ENCODE measurements at places on chromosomes 1 and 21.

GRCh38 chr1:175618559-175618958 lies 124.8 kb downstream of the TNR start:
- DNase-seq, result no peak

- no peak for DNase-seq
Observed at GRCh38 chr1:6245869-6246496, 2.0 kb downstream of the HES3 start.

DNA sequence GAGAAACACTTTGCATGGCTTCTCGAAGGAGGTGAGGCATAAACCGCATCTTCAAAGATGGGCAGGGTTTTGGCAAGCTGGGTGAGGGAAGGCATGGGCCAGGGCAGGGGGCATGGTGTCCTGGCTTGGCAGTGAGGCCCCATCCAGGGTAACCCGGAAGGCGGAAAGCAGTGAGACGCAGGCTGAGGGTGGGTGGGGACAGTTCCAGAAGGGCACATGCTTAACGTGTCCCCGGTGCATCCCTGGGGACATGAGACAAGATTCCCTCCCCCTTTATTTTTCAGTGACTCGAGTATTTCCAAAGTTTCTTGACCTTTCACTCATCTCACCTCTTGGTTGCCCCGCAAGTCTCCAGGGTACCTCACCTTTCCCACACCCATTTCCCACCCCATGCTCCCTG lies 122.8 kb upstream of the SLC25A33 start:
- no peak for DNase-seq

DNA sequence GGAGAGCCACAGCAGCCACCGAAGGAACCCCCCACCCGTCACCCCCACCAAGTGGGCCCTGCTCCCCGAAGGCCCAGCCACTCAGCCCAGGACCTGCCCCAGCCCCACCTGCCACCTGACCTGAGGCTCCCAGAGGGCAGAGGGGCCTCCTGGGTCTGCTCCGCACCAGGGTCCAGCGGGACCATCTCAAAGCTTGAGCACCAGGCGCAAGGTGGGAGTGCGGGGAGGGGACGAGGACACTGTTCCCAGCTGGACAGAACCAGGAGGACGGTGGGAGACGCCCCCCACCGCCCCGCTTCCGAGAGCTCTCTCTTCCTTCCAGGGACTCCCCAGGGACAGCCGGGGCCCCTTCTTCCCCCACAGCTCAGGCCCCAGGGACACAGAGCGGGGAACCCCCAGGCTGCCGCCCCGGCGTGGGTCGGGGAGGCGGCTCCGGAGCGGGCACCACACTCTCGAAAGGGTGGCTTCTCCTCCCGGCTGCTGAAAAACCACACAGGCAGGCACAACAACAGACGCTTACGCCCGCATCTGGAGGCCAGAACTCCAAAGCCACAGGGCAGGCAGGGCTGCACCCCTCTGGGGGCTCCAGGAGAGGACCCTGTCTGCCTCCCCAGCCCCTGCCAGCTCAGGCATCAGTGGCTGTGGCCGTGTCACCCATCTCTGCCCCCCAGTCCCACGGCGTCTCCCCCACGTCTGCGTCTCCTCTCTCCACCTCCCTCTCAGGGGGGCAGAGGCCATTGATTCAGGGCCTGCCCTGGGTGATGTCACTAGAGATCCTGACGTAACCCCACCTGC lies 1.9 kb upstream of the TTLL10 start:
- DNase-seq, result no peak

DNA sequence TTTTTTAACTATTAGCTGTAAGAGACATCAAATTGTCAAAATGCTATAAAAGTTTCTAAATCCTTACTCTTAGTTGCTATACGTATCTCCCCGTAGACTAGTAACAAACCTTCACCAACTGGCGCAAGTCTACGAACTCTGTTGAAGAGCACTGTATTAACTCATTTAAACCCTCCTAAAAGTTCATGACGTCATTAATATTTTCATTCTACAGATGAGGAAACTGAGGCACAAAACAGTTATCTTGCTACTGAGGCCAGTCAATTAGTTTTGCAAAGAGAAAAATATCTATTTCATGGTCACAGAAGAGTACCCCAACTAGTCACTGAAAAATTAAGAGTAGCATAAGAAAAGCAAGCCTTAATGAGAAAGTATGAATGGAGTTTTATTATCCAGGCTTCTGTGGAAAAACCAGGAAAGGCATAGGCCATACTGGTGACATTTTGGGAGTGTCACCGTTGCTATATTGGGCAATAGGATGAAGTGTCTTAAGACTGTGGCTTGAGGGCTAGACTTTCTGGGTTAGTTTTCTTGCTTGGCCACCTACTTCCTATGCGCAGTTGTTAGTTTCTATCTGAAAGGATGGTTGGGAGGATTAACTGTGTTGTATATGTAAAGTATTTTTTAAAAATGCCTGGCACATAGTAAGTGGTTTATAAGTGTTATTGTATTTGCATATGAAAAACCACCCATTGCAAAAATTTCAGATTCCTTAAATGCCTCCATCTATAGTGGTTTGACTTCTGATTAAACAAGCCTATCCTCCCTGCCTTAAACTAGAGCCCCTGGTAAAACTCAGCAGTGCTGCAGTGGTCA lies 52.4 kb upstream of the SYT14 start:
- DNase-seq, result no peak

DNA sequence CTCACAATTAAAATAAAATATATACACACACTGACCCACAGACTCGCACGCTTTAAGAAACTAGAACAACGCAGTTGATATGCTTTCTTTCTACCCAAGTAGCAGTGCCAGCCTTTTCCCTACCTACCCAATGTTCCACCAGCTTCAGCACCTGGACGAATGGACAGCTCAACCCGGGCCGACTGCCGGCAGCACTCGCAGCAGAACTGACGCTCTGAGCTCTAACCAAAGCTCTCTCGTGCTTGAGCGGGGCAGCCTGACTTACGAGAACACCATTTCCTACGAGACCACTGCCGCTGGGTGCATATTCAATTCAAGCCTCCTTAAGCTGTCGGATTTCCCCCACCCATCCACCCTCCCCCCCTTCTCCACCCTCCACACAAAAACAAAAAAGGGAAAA lies 127.4 kb upstream of the DPYD start:
- DNase-seq, result no peak

DNA sequence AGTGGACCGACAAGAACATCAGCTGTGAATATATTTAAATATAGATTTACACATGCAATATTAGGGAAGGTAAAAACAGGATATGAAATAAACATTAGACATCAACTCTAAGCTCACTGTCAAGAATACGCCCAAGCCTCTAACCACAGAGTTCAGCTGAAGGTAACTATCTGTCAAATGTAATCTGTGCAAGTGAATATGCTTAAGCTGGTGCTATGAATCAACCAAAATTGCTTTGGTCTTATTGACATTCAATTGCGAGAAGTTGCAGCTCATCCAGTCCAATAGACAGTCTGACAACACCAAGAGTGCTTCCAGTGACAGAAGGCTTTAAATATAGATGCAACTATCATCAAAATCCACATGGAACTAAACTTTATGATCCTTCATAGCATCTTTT lies 32.3 kb downstream of the USH2A start:
- no peak for DNase-seq

DNA sequence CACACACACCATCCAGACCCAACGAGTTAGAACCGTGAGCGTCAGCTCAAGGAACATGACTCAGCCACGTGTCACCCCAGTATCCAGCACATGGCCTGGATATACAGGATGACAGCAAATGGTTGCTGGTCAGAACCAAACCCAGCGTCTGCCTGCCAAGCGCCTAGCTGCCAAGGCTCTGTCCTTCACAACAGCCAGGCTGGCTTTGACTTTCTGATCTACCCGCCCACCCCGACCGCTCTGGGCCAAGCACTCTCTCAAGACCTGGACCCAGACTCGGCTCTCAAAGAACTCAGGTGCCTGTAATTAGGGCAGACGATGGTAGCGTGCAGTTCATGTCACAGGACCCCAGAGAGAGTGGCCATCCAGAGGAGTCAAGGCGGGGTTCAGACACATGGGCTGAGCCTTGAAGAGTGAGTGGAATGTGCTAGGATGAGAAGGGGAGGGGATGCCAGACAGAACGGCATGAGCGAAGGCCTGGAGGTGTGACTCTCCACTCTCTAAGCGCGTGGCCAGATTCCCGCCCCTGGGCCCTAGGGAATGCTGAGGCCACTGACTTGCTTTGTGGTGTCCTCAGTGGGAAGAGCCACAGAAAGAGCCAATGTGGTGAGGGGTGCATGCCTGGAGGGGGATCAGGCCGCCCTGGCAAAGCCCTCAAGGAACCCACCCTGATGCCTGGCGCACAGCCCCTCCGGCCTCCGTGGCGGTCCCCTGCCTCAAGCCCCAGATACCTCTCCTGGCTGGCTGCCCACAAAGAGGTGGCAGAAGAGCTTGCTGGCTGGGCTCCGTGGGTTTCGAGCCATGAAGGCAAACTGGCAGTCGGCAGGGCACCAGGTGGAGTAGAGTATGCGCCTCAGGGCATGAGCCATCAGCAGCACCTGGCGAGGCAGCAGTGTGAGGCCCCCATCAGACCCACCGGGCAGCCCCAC lies 7.0 kb downstream of the SH2D5 start:
- no peak for DNase-seq

GRCh38 chr21:37711286-37711829 lies 204.9 kb downstream of the KCNJ6 start:
- no peak for DNase-seq

DNA sequence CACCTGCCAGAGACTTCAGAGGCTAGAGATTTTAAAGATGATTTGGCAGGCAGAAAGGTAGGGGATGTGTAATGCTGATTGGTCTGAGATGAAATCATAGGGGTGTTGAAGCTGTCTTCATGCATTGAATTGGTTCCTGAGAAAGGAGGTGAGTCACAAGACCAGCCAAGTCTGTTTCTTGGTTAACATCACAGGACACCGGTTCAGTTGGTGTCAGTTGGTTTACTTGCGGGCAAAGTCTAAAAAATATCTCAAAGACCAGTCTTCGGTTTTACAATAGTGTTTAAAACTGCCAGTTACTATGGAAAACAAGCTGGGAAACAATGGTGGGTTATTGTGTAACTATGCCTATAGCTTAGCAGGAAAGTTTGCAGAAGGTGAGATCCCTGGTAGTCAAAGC lies 305.9 kb downstream of the BARHL2 start:
- DNase-seq, result no peak

- no peak for DNase-seq
Observed at GRCh38 chr1:228259368-228259894, 51.6 kb downstream of the OBSCN start.

DNA sequence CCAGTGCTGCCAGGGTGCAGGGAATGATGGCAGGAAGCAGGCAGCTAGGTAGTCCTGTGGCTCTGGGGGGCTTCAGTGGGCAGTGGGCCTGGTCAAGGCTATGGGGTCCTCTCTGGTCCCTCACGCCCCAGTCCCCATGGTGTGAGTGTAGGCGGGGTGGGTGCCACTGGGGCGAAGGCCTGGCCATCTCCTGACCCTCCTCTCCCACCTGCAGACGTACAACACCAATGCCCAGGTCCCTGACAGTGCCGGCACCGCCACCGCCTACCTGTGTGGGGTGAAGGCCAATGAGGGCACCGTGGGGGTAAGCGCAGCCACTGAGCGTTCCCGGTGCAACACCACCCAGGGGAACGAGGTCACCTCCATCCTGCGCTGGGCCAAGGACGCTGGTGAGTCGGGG lies 53.7 kb downstream of the ALPL start:
- no peak for DNase-seq

GRCh38 chr21:25441835-25442234 lies 165.4 kb downstream of the MRPL39 start:
- no peak for DNase-seq

DNA sequence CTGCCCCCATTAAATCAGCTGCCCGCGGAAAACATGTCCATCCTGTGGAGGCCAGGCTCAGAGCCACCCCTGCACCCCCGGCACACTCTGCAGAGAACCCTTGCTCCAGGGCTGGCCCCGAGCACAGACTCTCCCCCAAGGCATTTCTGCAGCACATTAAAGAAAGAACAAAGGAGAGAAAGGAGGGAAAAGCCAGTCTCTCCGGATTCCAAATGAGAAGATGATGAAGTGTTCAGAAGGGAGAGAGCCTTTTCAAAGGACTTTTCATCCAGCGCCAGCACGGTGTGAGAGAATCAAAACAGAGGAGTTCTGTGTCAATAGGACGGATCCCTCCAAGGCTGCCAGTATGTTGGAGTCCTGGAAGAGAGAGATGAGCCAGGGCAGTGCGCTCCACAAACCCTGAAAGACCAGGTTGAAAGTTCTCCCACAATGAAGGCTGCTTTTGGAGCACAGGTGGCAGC lies 498.3 kb downstream of the NPHP4 start:
- DNase-seq, result no peak

DNA sequence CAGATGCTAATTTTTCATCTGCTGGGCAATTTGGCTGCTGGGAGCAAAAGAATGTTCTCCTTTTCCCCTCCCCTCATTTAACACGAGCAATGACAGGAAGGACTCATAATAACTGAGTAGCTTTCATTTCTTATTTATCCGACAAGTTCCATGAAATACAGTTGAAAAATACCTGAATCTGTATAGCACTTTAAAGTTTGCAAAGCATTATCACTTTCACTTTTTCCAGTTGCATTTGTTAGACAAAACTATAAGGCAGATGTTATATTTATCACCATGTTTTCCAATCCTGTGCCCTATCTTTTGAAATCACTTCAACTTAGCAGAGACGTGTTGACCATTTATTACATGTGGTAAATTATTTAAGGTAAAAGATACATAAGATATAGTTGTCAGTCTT lies 350.6 kb upstream of the SGIP1 start:
- DNase-seq, result no peak

DNA sequence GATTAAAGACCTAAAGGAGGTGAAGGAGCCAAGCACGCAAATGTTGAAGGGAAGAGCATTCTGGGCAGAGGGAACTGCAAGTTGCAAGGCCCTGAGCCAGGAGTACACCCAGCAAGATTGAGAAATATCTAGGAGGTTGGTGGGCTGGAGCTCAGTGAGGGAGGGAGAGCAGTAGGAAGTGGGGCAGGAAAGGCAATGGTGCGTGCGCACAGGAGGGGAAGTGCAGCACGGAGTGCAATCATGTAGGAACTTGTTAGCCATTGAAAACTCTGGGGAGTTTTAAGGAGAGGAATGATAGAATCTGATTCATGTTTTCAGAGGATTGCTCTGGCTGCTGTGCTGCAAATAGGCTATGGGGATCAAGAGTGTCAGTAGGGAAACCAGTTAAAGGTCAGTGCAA lies 13.2 kb upstream of the IGSF3 start:
- DNase-seq, result no peak

DNA sequence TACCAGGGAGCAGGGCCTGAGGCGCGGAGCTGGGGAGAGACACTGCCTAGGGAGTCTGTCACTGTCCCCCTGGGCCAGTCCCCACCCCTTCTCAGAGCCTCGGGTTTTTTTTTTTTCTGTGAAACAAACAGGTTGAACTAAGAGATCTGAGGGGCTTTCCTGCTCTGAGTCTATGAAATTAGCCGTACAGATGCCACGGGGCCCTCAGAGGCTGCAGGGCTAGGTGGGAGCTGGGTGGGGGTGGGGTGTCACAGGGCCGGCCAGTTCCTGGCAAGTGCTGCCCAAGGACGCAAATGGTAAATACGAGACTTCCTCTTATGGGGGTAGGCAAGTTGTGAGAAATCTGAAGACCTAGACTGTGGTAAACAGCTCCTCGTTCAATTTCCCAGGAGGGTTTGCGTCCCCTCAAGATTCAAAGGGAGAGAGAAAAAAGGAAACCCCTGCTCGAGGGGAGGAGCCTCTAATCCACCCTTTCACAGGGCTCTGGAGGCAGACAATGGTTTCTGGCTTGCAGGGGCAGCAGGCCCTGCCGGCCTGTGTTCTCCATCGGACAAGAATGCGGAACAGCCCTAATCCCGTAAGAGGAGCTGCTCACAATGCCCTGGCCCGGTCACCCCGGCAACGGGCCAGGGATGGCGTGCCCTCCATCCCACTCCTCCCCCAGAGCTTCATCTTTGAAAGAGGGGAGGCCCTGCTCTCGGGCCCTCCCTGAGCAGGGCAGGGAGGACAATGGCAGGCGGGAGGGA lies 7.8 kb downstream of the NUAK2 start:
- no peak for DNase-seq

- DNase-seq, result no peak
Observed at GRCh38 chr1:170494369-170494768, 37.6 kb upstream of the GORAB start.

Measured in activated naive CD4-positive, alpha-beta T cell (primary cell).